ENCODE measurements at places on chromosomes 3 and 15.

DNA sequence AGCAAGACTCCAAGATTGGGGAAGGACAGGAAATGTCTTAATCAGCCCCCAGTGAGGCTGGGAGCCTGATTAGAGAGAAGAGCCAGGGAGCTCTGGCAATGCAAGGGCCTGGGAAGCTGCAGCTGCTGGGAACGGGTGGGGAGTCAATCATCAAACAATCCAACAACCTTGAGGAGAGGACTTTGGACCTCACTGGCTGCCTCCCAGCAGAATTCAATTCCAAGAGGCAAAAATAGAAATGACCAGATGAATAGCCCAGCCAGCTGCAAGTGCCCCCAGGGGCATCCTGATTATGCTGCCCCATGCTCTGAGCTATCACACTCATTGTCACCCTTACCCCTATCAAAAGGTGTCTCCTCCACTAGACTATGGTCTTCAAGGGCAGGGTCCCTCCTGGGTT is 6.1 kb upstream of the HOMER2 start:
- no peak for DNase-seq

DNA sequence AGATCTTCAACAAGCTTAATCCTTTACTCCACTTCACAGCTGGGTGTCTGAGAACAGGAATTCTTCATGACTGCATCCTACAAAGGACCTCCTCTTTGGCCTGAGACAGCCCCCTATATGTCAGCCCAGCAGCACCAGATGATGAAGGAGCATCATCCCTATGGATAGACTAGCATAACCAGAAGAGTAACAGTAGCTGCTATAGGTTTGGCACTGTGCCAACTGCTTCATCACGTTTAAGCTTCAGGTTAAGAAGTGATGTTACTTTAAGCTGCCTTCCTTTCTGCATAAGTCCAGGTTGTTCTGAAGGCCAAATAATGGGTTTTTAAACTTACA is 50.6 kb downstream of the CMSS1 start:
- no peak for DNase-seq

DNA sequence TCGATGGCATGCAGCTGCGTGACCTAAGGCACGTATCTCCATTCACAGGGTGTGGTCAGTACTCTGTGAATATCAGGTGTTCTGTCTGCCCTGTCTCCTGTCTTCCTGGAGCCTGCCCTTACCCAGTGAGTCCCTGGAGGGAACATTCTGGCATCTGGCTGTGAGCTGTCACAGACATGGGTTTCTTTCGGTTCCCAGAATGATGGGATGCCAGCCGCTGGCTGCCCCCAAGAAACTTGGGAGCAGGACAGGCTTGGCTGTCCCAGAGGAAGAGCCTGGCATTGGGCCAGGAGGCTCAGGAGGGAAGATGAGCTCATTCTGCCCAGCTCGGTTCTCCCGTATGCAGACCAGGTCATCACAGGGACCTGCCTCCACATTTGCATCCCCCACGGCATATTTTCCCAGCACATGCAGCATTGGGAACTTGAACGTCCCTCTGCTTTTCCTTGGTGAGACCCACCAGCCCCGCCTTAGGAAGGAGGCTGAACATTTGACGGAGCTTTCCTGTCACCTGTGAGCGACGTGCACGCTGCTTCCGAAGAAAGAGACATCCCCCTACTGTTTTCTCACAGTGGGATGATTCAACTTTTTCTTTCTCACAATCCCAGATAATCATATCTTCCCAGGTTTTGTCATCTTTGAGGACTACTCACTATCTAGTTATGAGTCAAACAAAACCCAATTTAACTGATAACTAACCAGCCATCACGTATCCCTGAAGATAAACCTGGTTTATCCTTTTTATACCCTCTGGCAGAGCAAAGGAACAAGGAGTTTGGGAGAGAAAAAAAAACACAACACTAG is 22.0 kb upstream of the PGPEP1L start:
- DNase-seq, result no peak

DNA sequence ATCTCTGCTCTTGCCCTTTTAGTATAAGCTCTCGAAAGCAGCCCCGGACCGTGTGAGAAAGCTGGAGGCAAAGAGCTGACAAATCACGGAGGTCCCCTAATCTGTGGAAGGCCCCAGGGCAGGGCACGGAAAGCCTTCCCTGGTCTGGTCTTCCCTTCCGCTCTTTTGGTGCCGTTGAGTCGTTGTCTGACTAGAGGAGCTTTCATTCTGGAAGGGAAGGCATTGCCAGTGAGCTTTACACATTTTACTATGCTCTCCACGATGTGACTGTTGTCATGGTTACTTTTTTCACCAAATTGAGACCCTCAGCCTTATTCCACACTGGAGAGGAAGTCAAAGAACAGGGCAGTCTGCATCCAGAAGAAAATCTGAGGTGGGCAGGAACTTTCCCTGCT is 71.7 kb downstream of the CYP19A1 start:
- DNase-seq, result no peak

- no peak for DNase-seq
Measured at GRCh38 chr3:127846576-127846975, 24.3 kb upstream of the MGLL start.

DNA sequence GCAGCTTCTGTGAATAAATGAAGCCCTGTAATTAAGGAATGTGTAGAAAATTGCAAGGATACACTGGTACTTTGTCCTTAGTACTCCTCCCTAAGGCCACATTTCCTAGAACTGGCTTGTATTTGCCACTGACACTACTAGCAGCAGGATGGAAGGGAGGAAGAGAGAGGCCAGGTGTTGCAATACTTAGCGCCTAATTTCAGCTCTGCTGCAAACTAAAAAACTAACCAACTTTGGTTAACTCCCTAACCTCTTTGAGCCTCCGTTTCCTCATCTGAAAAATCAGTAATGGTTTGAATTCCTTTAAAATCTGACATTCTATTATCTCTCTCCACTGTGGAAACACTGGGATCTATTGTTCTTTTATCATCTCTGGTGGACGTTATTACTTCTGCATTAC is 257.0 kb downstream of the SV2B start:
- no peak for DNase-seq

DNA sequence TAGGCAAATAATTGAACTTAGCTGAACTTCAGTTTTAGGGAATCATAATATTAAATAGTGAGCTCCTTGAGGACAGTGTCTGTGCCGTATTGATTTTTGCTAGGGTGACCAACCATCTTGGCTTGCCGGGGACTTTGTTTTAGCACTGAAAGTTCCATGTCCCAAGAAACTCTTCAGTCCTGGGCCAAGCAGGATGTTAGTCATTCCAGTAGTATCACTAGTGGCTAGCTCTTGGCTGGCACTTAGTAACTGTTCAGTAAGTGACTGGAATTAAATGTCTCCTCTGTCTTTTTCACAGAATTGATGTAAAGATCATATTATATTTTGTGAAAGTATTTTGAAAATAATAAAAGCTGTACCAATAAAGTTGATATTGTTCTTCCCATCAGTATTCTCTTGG is 42.3 kb downstream of the RSRC1 start:
- DNase-seq, result no peak

GRCh38 chr3:107523539-107524325 is 970 bp downstream of the BBX start:
- DNase-seq, result no peak

- no peak for DNase-seq
Measured at GRCh38 chr3:139204728-139205127, 139.1 kb upstream of the MRPS22 start.

DNA sequence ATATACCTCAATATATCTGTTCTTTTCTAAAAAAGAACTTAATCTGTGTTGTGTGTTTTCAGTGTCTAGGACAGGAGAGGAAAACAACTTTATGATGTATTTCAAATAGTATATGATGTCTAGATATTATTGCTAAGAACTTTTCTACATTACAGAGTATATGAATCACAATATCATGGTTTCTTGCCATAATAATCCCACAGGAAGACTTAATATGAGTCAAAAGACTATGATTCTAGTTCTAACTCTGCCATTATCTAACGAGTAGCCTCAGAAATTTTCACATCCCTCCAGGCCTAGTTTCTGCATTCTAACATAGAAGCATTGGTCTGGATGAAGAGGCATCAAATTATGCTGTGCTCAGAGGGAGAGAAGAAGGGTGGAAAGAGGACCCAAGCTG is 107.7 kb upstream of the SPRED1 start:
- no peak for DNase-seq

DNA sequence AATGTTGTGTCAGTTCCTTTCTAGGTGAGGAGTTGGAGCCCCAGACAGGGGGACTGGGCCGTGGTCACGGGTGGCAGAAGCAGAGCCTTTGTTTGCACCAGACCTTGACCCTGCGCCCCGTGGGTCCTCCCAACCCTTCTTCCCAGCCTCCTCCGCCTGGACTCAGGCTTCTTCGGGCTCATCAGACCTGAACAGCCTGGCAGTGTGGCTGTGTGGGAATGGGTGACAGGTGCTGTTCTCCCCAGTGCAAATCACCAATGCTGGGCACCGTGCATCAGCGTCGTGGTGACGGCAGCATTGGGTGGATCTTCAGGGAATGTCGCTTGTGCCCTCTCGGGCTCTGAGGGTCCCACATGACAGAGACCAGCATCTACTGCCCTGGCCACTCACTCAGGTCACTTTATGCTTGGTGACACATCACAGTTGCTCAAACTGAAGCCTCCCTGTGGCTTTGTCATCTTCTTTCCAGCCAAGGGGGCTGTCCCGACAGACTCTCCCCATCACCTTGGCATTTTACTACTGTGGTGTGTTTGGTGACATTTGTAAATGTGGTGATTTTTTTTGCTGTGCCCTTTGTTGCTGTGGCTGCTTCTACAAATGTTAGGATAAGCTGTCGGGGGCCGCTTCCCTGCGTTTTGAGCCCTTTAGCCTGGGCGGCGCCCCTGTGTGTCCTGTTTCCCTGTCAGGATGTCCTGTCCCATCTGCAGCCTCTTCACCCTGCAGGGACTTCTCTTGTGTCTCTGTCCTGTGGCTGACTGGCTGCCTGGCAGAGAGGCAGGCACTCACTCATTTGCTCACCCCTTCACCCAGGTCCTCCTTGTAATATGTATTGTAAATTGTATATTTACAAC is 14.5 kb downstream of the APBA2 start:
- DNase-seq, result no peak

DNA sequence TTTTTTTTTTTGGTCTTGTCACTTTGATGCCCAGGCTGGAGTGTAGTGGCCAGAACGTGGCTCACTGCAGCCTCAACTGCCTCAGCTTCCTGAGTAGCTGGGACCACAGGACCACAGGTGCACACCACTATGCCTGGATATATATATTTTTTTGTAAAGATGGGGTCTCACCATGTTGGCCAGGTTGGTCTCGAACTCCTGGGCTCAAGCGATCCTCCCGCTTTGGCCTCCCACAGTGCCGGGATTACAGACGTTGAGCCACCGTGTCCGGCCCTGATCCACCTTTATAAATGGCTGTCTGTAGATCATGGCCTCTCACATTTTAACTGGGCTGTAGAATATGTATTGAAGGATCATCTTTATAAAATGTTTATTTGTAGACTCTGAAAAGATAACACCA is 1.9 kb upstream of the EIF3J start:
- DNase-seq, result no peak

DNA sequence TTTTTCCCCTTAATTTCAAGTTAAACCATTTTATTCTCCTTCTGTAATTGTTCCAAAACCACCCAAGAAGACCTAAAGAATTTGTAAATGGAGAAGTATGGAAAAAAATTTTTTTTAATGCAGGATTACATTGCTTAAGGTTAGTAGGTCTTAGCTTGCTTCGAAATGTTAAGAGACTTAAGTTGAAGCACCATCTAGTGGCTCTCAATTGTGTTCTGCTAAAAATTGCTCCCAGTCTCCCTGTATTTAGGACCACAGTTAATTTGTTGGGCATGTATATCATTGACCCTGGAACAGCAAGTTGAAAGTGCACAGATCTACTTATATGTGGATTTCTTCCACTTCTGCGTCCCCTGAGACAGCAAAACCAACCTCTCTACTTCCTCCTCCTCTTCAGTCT is 32.4 kb downstream of the CD200R1L start:
- no peak for DNase-seq

DNA sequence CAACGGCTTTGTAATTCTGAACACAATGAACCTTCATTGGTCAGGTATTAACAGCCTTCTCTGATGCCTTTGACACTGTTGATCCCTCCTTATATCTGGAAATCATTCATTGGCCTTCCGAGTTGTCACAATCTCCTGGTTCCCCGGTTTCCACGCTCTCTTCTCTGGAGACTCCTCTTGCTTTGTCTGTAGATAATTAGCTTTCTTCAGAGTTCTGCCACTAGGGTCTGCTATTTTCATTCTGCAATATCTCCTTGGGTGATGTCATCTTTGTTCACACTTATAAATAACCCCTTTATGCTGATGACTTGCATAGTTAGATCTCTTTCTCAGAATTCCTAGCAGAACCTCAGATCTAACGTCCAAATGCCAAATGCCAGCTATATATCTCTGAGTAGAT is 583.8 kb upstream of the ZNF717 start:
- no peak for DNase-seq

DNA sequence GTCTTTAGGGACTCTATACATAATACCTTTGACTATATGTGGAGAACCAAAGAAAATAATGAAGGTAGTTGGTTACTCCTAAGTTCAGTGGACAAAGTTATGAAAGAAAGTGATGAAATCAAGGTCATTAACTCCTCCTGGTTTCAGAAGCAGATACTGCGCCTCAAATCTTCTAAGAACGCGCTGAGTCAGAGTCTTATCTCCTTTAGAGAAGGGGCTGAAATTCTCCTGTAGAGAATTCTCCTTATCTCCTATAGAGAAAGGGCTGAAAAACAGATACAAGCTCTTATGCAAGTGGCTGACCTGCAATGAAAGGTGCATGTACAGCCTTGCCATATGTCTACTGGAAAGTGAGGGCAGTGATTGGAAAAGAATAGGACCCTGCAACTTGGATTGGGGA is 824.2 kb downstream of the NSUN3 start:
- no peak for DNase-seq

DNA sequence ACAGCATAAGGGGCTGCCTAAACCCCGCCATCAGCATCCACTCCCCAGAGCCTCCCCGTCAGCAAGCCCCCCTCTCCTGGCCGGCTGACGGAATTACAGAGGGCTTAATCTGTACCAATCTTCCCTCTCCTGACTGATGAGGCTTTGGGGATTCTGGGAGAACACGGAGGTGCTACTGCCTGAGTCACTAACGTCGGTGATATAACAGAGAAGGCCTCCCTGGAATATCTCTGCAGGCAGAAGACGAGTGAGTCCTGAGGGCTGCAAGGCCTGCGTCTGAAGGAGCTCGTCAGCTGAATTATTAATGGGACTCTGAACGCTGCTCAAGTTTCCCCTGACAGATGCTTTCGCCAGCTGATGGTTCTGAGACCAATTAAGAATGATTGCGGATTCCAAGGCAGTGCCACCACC is 147.7 kb downstream of the XXYLT1 start:
- DNase-seq, result no peak

DNA sequence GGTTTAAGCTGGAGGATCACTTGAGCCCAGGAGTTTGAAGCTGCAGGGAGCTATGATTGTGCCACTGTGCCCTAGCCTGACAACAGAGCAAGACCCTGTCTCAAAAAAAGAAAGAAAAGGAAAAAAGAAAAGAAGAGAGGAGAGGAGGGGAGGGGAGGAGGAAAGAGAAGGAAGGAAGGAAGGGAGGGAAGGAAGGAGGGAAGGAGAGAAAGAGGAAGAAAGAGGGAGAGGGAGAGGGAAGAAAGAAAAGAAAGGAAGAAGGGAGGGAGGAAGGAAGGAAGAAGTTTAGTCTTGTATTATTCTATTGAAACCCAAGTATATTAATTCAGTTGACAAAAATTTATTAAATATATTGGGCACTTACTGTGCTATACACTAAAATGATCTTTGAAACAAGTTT is 11.5 kb downstream of the GOLM2 start:
- no peak for DNase-seq
